A172 (cell line): ENCODE measurements at places on chromosomes 1 and 21. TPM values are rescaled to one million over a fixed set of nuclear protein-coding genes. Genes with fewer than 3 reads are reported as not detected.

Gene HLX
- 3.7 and 5.3 TPM in 2 replicates for total RNA-seq

Gene PLPP3
- total RNA-seq: 2.8 and 5.9 TPM in 2 replicates

Gene AIRE
- total RNA-seq: not detected in 2 replicates

Gene TRIM46
- 1.1 and 3.4 TPM in 2 replicates for total RNA-seq

Gene PBX1
- total RNA-seq: 10.0 and 11.7 TPM in 2 replicates

Gene GLIS1
- total RNA-seq: 0.14 TPM in 1 of 2 replicates, not detected in the other

Gene ELAVL4
- not detected in 2 replicates for total RNA-seq

Gene FMO2
- not detected in 2 replicates for total RNA-seq

Gene GLUL
- 94.3 and 117 TPM in 2 replicates for total RNA-seq

Gene TRAF3IP3
- total RNA-seq: not detected in 2 replicates

Gene LAMC1
- total RNA-seq: 143 and 190 TPM in 2 replicates

DNA sequence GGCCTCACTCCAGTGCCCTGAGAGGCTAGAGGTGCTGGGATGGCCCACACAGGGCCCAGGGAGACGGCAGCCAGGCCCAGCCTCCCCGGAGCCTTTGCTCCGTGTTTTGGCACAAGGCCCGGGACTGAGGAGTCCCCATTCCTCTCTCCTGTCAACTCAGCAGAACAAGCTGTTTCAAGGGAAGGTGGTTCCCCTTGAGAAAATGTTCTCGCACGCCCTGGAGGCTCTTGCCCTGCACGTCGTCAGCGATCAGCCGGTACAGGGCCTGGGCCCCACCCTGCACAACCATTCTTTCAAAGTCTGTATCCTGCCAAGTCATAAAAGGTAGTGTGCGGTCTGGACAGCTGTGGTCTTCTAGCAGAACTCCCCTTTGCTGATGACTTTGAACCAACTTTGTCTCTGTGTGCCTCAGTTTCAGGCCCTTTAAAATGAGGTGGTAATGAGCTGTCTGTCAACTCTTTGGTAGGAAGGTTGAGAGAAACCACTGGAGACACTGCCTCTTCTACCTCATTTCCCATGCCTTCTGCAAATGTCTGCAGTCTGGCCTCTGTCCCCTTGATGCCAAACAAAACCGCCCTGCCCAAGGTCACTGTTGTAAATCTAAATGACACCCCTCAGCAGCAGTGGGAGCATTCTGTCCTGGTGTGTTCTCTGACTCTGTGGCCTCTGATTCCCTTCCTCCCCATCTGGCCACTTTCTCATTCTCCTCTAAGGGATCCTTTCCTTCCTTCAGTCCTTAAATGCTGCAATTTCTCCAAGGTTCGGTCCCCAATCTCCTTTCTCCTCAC is 138.6 kb upstream of the JUN start:
- DNase-seq: peak; percentile 23

- DNase-seq: no peak
These were observed 244.9 kb downstream of the ZNF648 start for GRCh38 chr1:181816608-181817007.

- no peak for DNase-seq
These were observed 59.5 kb downstream of the RHOU start for GRCh38 chr1:228794810-228795209.

DNA sequence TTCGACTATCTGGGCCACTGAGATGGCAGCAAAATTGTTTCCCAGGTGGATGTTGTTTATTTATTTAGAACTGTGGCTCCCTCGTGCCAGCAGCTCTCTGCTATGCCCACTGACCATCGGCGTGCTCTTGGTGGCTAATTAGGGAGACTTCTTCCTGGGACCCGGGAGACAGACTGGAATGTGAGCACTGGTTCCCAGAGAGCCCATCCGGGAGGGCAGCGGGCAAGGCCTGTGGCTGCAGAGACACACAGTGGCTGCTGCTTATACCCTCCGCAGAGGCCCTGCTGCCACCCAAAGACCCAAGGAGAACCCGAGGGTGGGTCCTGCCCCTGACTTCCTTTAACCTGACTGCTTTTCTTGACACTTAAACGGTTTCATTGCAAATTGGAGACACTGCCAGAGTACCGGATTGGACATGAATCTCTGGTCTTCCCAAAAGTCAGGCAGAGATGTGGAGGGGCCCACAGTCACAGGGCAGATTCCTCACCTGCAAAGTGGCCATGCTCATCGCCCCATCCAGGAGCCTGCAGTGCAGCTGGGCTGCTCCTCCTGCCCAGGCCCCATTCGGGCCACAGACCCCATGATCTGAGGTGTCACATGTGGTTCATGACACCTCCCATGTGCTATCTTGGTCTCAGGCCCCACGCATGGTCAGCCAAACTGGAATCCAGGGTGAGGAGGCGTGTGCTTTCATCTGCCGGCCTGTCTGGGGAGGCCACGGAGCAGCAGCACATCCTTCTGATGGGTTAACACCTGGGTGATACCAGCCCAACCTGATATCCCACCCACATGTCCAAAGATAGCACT is 5.7 kb upstream of the MATN1 start:
- no peak for DNase-seq

DNA sequence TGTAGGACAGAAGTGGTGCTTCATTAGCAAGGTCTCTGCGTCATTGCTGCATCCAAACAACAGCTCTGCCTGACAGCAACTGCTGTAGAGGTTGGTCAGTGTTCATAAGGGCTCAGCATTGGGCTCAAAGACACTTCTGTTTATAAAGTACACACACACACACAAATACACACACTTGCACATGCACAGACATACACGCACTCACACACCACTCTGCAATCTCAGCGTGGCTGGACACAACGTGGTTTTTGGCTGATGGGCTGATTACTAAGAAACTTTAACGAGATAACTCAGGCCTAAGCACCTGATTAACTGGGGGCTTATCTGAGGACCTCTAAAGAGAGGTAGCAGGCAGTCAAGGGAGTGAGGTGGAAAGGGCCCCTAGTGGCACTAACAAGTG is 20.4 kb downstream of the CAMK1G start:
- no peak for DNase-seq

- no peak for DNase-seq
These were observed 21.0 kb upstream of the LYST start for GRCh38 chr1:235887676-235888075.

DNA sequence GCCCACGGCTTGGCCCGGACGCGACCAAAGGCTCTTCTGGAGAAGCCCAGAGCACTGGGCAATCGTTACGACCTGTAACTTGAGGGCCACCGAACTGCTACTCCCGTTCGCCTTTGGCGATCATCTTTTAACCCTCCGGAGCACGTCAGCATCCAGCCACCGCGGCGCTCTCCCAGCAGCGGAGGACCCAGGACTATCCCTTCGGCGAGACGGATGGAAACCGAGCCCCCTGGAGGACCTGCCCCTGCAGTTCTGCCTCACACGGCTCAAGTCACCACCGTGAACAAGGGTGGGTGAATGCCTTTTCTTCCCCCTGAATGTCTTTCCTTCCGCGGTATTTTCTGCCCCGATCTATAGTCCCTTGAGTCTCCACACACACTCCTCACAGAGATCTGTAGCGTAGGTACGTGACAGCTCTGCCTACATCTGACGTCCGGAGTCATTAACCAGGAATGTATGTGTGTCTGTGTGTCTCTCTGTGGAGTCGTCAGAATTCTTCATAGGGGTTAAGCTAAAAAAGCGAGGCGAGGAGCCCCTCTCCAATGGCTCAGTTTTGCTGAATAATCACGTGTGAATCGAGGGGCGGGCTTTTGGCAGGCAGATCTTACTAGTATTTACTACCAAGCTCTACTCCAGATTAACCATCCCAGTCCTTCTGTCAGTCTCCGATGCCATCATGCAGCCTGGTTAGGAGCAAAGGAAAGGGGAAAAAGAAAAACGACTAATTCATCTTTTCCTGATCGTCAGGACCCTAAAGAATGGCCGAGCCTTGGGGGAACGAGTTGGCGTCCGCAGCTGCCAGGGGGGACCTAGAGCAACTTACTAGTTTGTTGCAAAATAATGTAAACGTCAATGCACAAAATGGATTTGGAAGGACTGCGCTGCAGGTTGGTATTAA is at the start of gene CDKN2C:
TSS of gene CDKN2C (plus strand) at position 635 of the 898 bp plus-strand sequence. CDS start at position 759, 124 bp downstream.
- peak; percentile 93 for DNase-seq

DNA sequence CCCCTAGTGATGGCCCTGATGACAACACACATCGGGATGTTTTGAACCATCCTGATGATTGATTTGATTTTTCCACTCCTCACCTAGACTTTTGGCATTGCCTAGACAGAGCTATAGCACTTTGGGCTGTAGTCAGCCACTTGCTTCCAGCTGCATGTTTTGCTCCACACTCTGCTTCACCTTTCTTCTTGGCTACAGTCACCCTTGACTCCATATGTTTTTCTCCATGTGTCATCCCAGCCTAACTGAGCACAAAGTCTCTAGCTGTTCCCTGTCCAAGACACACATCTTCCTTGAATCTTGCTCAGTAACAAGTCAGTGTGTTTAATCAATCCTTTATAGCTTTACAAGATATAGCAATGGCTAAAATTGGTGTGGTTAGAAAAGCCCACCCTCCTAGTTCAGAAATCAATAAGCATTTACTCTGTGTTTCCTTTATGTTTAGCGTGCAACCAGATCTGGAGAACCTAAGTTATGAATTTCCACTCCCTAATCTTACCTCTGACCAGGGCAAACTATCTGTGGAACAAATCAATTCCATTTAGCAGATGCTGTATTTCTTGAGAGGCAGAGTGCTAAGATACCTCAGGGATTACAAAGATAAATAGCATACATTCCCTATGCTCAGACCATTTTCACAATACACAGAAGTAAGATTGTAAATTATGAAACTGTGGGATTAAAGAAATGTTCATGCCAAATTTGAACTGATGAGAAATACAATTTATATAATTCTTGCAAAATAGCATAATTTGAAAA is 98.4 kb upstream of the LYPLAL1 start:
- no peak for DNase-seq

GRCh38 chr1:171912509-171913175 is 71.3 kb downstream of the DNM3 start:
- no peak for DNase-seq

- DNase-seq: no peak
These were observed 367.7 kb upstream of the DPYD start for GRCh38 chr1:98288494-98288893.

DNA sequence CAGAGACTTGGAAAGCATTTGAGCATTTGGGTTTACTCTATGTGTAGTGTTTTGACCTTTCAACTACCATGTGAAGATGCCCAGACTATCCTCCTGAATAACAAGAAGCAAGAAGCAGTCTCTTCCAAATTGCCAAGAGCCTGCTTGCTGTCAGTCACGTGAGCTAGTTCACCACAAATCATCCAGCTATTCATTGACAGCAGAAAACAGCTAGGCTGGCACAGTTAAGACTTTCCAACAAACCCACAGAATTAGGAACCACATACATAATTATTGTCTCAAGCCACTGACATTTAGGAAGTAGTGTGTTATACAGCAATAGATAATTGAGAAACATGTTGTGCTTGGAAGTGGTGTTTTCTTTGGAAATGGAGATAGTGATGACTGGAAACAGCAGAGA is 1652.0 kb downstream of the NCAM2 start:
- DNase-seq: no peak

- peak; percentile 11 for DNase-seq
These were observed 746 bp downstream of the MIS18A start for GRCh38 chr21:32278103-32278502.

DNA sequence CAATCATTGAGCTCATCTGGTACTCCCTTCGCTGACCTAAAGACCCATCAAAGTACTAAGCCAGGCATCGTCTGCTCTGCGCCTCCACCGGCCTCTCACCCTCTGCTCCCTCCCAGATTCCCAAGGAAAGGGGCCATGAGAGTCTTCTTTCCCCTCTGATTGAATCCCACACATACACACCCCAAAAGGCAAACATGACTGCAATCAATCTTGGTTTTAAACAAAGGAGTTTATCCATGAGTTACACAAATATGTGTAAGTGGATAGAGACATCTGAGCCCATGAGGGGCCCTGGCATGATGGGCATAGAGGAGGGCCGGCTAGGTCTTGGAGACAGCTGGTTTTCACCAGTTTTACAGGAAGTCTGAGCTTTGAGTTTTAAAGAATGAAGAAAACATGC is 50.9 kb downstream of the CAPN2 start:
- DNase-seq: no peak

GRCh38 chr1:88327391-88328267 is 356.4 kb upstream of the PKN2 start:
- DNase-seq: peak; percentile 74

DNA sequence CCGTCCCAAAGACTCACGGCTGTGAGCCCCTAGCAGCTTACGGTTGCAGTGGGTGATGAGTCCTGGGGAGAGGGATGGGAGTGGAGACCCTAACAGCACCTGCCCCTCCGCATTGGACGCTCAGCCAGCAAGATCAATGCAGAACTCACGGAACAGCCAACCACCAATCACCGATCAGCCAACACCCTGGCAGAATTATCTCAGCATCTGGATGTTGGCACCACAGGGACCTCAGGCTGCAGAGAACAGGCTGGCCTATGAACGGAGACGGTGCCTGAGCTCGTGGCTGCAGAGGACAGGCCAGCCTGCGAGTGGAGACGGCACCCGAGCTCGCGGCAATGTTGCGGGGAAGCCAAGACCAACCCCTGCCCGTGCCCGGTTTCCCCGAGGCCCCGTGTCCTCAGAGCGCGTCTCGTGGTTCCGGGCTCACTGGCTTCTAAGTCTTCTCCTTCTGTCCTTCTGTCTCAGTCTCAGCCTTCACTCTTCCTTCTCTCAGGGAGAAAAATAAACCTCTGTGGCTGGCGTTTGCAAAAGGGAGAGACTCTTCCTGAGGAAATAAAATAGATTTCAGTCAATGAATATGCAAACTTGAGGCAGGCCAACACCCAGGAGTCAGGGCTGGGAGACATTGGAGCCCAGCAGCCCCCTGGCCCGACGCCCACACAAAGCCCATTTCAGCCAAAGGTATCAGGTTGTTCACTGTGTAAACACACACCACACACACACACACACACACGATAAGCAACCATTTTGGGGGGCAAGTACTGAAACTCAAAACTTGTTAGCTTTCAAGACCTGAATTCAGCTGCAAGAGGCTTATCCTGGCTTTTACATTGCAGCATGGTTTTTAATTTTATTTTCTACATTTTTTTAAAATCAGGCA is 67.8 kb downstream of the SIK1 start:
- no peak for DNase-seq

DNA sequence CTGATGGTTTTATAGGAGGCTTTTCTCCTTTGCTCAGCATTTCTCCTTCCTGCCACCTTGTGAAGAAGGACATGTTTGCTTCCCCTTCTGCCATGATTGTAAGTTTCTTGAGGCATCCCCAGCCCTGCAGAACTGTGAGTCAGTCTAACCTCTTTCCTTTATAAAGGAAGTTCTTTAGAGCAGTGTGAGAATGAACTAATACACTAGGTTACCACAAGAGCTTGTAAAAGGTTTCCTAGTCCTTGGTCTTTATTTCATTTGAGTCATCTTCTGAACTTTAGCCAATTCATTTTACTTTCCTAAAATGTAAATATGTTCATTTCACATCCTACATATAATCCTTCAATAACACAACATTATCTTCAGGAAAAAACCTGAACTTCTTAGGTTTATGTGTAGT is 365.3 kb downstream of the HHIPL2 start:
- peak; percentile 37 for DNase-seq

GRCh38 chr1:63155437-63155836 is 166.9 kb upstream of the FOXD3 start:
- DNase-seq: no peak

- no peak for DNase-seq
These were observed 64.6 kb upstream of the PPIH start for GRCh38 chr1:42593486-42594100.

- DNase-seq: no peak
These were observed 1.6 kb downstream of the FCRL2 start for GRCh38 chr1:157775101-157775870.
